Smooth muscle cell of trachea (primary cell): ENCODE measurements at places on chromosomes 6 and 20. TPM values are rescaled to one million over a fixed set of nuclear protein-coding genes. Genes with fewer than 3 reads are reported as not detected.

Gene MATN4
- total RNA-seq: 0.33 TPM in 1 of 2 replicates, not detected in the other

Gene FLRT3
- total RNA-seq: 2.3 and 5.0 TPM in 2 replicates

Gene SLC25A27
- 8.4 and 9.9 TPM in 2 replicates for total RNA-seq

Gene NKX2-2
- not detected in 2 replicates for total RNA-seq

Gene TBC1D32
- 16.2 and 20.5 TPM in 2 replicates for total RNA-seq

Gene SS18L1
- total RNA-seq: 5.8 and 12.7 TPM in 2 replicates

Gene RPL7L1
- 122 and 143 TPM in 2 replicates for total RNA-seq

Gene RNF39
- under 0.01 TPM in 1 of 2 replicates, not detected in the other for total RNA-seq

Gene ENPP3
- 0.15 and 0.33 TPM in 2 replicates for total RNA-seq

Gene MRPS18A
- 39.7 and 42.8 TPM in 2 replicates for total RNA-seq

Gene LGSN
- under 0.01 TPM in 1 of 2 replicates, not detected in the other for total RNA-seq

Gene RIPOR2
- total RNA-seq: 0.15 and 0.83 TPM in 2 replicates

Gene RSPH4A
- 0.15 and 0.17 TPM in 2 replicates for total RNA-seq

Gene TREM1
- 0.50 TPM in 1 of 2 replicates, not detected in the other for total RNA-seq

Gene COL11A2
- total RNA-seq: 0.15 and 1.2 TPM in 2 replicates

Gene ZNF334
- total RNA-seq: 1.6 and 2.5 TPM in 2 replicates

Gene BPIFB1
- total RNA-seq: not detected in 2 replicates

Gene SLC44A4
- total RNA-seq: 0.17 TPM in 1 of 2 replicates, not detected in the other

Gene BTNL2
- not detected in 2 replicates for total RNA-seq

Gene NUDT3
- 16.9 and 24.4 TPM in 2 replicates for total RNA-seq

Gene SLC29A1
- total RNA-seq: 9.5 and 19.2 TPM in 2 replicates

Gene DCBLD1
- total RNA-seq: 24.3 and 27.6 TPM in 2 replicates

Gene HRH3
- total RNA-seq: not detected in 2 replicates

Gene PTCRA
- not detected in 2 replicates for total RNA-seq

Gene BTBD9
- total RNA-seq: 15.2 and 19.3 TPM in 2 replicates

Gene CGA
- not detected in 2 replicates for total RNA-seq

Gene EYS
- total RNA-seq: 0.29 and 0.50 TPM in 2 replicates

Gene NRN1
- total RNA-seq: 0.29 and 0.83 TPM in 2 replicates

Gene WFDC2
- not detected in 2 replicates for total RNA-seq

Gene DNAAF9
- 18.3 and 20.3 TPM in 2 replicates for total RNA-seq

Gene SYCP2
- total RNA-seq: 0.44 and 0.50 TPM in 2 replicates

Gene MDFI
- total RNA-seq: 0.17 TPM in 1 of 2 replicates, not detected in the other

Gene PNLDC1
- total RNA-seq: not detected in 2 replicates

Gene SLC26A8
- total RNA-seq: under 0.01 and 0.87 TPM in 2 replicates

Gene CCN2
- total RNA-seq: 39.7 and 109 TPM in 2 replicates

Gene MUC22
- under 0.01 TPM in 1 of 2 replicates, not detected in the other for total RNA-seq

Gene MRPL18
- total RNA-seq: 78.4 and 107 TPM in 2 replicates

Gene BTN3A1
- total RNA-seq: 32.7 and 37.2 TPM in 2 replicates

Gene LINC00237
- not detected in 2 replicates for total RNA-seq

Gene THBD
- total RNA-seq: 27.3 and 37.7 TPM in 2 replicates

Gene LEMD2
- total RNA-seq: 47.0 and 56.4 TPM in 2 replicates

Gene ZC2HC1B
- not detected in 2 replicates for total RNA-seq

Gene SOX18
- total RNA-seq: 0.29 TPM in 1 of 2 replicates, not detected in the other

Gene SYNCRIP
- 39.9 and 83.2 TPM in 2 replicates for total RNA-seq

Gene HNF4A
- not detected in 2 replicates for total RNA-seq

Gene WFDC10B
- not detected in 2 replicates for total RNA-seq

Gene CEBPB
- total RNA-seq: 67.1 and 132 TPM in 2 replicates

Gene VGLL2
- not detected in 2 replicates for total RNA-seq

Gene CCND3
- total RNA-seq: 13.8 and 18.2 TPM in 2 replicates

Gene CPNE5
- total RNA-seq: 0.15 TPM in 1 of 2 replicates, not detected in the other
